ENCODE measurements at places on chromosomes 12 and 14. TPM values are rescaled to one million over a fixed set of nuclear protein-coding genes. Genes with fewer than 3 reads are reported as not detected.

Gene MEG3
- total RNA-seq: 14.3 TPM

Gene GPATCH2L
- 123 TPM for total RNA-seq

Gene HOXC6
- 2.8 TPM for total RNA-seq

Gene SLC6A13
- not detected for total RNA-seq

Gene FAM222A
- total RNA-seq: 2.4 TPM

Gene L3HYPDH
- 90.7 TPM for total RNA-seq

Gene CLEC14A
- not detected for total RNA-seq

Gene MTERF2
- total RNA-seq: 7.5 TPM
